ENCODE measurements at places on chromosomes 11 and 22.

- DNase-seq, result no peak
Observed at GRCh38 chr11:76253416-76253815, 47.1 kb upstream of the WNT11 start.

DNA sequence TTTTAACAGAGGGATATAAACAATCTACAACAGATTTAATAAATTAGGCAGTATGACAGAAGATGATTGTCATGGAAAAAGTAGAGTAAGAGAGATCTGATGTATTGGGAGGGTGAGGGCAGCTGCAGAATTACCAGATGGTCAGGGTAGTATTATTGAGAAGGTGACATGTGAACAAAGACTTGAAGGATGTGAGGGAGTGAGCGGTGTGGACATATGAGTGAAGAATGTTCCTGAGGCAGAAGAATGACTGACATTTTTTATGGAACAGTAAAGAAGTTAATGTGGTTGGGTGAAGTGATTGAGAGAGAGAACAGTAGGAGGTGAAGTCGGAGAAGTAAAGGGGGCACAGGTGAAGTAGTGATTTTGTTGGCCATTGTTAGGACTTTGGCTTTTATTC, 42.4 kb upstream of the HIPK3 start:
- no peak for DNase-seq

DNA sequence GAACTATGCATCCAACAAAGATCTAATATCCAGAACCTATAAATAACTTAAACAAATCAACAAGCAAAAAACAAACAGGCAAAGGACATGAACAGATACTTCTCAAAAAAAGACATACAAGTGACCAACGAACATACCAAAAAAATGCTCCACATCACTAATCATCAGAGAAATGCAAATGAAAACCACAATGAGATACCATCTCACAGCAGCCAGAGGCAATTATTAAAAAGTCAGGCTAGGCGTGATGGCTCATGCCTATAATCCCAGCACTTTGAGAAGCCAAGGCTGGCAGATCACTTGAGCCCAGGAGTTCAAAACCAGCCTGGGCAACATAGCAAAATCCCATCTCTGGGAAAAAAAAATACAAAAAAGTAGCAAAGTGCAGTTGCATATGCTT, 10.7 kb downstream of the SAA4 start:
- no peak for DNase-seq

- no peak for DNase-seq
Observed at GRCh38 chr11:15605094-15605493, 490.4 kb downstream of the INSC start.

- no peak for DNase-seq
Observed at GRCh38 chr11:27907530-27907929, 200.4 kb downstream of the KIF18A start.

DNA sequence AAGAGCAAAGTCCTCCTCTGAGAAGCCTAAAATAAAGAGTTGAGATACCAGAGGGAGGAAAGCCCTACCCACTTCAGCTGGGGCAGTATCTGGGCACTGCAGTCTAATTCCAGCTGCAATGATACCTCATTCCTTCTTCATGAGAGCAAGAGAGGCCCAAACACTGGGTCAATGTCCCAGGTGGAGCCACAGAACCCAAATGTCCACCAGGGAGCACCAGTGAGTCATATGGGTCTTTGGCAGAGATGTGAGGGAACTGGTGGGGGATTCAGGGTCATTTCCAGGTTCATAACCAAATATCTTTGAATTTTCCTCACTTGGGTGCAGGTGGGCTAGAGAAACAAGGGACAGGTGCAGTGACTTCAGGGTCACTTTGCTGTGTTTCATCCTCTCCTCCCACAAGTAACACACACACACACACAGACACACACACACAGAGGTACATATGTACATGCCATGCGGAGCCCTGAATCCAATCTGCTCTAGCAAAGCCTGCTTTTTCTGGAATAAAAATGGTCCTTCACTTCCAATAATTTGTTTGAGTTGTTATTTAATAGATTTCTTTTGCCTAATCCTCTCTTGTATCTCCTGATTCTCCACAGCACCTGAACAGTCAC, 585.4 kb downstream of the SOX6 start:
- no peak for DNase-seq

DNA sequence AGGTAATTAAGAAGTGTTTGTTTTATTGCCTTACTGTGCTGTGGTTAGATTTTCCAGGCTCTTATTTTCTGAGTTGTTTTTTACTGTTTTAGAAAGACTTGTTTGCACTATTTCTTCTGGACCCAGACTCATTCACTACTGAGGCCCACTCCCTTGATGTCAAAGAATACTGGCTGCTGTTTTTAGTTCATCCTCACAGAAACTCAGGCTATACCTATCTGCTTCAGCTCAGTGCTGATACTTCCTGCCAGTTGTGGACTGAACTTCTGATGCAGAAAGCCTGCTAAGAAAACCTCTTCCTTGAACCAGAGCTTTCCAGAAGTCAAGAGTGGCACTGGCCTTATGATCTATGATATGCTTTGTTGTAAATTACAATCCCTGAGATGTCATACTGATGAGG, 15.9 kb upstream of the PIK3IP1 start:
- DNase-seq, result no peak

GRCh38 chr11:67465189-67465510, 3.9 kb downstream of the TMEM134 start:
- no peak for DNase-seq

- DNase-seq, result no peak
Observed at GRCh38 chr11:119367661-119368120, 13.8 kb downstream of the USP2 start.

GRCh38 chr11:128235958-128236357, 351.4 kb downstream of the ETS1 start:
- no peak for DNase-seq

GRCh38 chr22:16601437-16602223, 9.0 kb upstream of the CCT8L2 start:
- DNase-seq, result no peak

DNA sequence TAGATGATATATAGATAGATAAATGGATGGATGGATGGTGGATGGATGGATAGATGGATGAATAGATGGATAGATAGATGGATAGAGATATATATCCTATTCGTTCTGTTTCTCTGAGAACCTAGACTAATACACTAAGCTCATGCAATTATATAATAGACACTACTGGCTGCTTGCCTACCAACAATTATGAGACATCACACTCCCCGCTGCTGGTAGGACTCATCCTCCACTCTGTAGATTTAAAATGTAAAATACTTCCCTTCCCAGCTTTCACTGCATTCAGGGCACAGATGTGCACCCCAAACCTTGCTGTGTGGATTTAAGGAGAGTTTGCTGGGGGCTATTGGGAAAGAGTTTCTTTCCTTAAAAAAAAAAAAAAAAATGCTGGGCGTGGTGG, 28.3 kb upstream of the RCN1 start:
- DNase-seq, result no peak

DNA sequence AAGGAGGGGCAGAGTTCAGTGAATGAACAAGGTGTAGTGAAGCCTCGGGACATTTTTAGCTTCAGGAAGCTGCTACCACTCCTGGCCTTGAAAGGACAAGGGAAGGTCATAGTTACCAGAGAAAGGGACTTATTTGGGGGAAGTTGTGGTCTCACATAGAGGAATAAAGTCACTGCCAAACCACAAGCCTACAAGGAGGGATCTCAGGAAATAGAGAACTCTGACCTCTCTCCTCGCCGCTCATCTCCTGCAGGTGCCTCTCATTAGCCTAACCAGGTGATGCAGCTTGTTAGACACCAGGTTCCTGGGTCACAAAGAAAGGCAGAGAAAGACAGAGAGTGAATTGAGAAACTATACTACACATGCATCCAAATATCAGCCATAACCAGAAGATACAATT, 14.3 kb upstream of the TOLLIP start:
- DNase-seq, result no peak

GRCh38 chr11:95565724-95566141, 223.8 kb downstream of the FAM76B start:
- DNase-seq, result no peak

- no peak for DNase-seq
Observed at GRCh38 chr11:19766810-19767209, 54.2 kb downstream of the NAV2 start.

DNA sequence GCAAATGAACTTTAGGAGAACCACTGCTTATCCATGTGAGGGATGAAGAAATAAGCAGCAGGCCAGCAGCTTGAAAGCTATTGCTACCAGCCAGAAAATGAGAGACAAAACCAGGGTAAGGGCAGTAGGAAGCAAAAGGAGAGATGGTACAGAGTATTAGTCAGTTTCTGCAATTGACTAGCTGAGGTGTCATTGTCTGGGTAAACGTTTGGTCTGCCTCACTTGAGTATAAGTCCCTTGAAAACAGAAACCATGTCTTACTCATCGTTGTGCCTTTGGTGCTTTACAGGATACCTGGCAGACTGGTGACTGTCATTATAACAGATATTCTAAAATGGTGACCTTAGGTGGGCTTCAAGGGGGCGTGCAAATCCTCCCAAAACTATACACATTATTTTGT, 63.9 kb upstream of the USP47 start:
- DNase-seq, result no peak

DNA sequence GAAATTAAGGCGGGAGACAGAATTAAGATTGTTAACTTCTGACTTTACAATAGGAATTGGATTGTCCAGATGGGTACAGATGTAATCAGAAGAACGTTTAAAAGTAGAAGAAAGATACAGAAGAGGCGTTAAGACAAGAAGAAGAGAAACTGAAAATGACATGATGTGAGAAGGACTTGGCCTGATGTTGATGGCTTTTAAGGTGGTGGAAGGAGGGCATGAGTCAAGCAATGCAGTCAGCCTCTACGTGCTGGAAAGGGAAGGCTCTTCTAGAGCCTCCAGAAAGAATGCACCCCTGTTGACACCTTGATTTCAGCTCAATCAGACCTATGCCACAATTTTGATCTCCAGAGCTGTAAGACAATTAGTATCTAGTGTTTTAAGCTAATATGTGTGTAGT, 466.9 kb upstream of the LRRC4C start:
- no peak for DNase-seq

GRCh38 chr11:22151649-22152197, 41.2 kb upstream of the ANO5 start:
- DNase-seq, result no peak

DNA sequence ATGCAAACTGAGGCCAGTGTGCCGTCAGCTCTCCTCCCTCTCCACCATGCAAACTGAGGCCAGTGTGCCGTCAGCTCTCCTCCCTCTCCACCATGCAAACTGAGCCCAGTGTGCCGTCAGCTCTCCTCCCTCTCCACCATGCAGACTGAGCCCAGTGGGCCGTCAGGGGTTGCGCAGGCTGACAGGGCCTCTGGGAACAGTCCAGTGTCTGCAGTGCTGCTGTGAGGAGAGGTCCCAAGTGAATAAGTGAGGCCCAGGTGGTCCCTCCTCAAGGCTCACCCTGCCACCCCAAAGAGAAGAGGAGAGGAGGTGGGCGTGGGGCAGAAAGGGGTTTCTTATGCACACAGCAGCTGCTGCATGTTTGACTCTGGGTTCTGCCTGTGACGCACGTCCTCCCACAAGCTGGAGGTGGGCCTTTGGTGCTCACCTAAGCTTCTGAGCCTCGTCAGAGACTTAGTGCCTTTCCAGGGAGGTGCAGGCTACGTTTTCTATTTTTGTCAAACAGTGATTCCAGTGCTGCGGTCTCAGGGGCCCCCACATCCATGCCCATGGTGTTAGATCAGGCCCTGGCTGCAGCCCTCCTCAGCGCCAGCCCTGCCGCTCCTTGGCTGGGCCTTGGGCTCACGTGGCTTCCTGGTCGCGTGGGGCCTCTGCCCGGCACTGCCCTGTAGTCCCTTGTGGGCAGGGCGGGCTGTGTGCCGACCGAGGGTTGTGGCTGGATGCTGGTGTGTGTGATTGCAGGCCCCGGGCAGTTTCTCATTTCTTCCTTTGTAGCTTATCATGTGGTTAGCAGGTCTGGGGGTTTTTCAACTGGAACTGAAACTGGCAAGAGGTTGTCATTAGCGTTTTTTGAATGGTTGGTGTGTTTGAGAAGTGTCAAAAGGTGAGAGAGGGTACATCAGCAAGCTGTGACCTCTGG, 7.1 kb downstream of the TPCN2 start:
- DNase-seq, result no peak

- DNase-seq, result no peak
Observed at GRCh38 chr11:26755762-26756161, 33.9 kb upstream of the SLC5A12 start.

DNA sequence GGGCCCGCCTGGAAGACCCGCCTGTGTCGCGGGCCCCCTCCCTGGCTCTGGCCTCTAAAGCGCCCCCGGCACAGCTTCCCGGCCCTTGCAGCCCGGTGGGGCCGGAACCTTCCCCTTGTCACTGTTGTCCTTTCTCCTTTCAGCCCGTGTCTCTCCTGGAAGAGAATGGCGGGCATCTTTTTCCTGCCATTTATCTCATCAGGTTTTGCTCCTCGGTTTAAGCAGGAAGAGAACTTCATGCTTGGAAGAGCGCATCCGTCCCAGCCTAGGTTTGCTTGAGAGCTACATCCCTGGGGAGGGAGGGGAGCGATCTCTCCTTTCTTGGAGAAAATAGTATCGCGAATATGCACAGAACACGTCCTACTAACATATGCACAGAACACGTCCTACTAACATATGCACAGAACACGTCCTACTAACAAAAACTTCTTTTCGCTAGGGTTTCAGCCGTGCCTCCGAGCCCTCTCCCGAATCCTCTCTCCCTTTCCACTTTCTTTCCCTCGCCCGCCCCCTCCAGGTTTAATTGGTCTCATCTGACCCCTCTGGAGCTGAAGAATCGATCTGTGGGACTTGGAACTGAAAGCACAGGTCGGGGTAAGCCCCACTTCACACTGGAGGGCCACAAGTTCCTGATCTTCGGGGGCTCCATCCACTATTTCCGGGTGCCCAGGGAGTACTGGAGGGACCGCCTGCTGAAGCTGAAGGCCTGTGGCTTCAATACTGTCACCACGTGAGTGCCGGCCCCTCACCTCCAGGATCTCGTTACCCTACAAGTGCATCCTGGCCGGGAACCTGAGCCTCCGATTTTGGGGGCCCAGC, 1.2 kb downstream of the GLB1L3 start:
- no peak for DNase-seq

DNA sequence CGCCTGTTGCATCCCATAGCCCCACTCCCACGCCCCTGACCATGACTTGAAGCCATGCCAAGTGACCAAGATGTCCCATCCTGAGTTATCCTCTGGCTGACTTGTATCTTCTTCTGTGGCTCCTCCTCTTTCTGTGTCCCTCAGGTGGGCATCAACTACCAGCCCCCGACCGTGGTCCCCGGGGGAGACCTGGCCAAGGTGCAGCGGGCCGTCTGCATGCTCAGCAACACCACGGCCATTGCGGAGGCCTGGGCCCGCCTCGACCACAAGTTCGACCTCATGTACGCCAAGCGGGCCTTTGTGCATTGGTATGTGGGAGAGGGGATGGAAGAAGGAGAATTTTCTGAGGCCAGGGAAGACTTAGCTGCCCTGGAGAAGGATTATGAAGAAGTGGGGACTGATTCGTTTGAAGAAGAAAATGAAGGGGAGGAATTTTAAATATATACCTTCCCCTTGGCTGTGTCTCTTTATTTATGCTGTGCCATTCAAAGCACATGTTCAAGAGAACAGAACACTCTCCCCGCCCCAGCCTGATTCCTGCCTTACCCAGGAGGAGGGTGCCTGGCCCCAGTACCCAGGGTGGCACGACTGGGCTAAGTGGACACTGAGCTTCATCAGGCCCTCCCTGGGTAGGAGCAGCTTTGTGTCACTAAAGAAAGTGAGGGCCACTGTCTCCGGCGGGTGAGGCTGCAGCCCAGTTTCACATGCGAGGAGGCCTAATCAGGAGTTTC, 19.1 kb upstream of the USP18 start:
- DNase-seq, result no peak

- no peak for DNase-seq
Observed at GRCh38 chr11:34426766-34427185, 12.0 kb upstream of the CAT start.

All from esophagus squamous epithelium (tissue), 5 donors.